Muscle of back (tissue), 13 donors: ENCODE measurements at places on chromosomes 16 and 17. TPM values are rescaled to one million over a fixed set of nuclear protein-coding genes. Genes with fewer than 3 reads are reported as not detected.

GRCh38 chr16:1771188-1771863, at the start of gene NME3:
NME3 (minus strand) TSS chr16:1771543; CDS start chr16:1771534, 9 bp downstream.
- DNase-seq, result peak; percentile 80

- no peak for DNase-seq
These were observed 677 bp downstream of the CBX1 start for GRCh38 chr17:48100591-48101011.

- no peak for DNase-seq
These were observed 198.1 kb downstream of the ENGASE start for GRCh38 chr17:79272666-79273219.

GRCh38 chr16:57380671-57381462, 8.6 kb downstream of the CX3CL1 start:
- DNase-seq, result no peak

DNA sequence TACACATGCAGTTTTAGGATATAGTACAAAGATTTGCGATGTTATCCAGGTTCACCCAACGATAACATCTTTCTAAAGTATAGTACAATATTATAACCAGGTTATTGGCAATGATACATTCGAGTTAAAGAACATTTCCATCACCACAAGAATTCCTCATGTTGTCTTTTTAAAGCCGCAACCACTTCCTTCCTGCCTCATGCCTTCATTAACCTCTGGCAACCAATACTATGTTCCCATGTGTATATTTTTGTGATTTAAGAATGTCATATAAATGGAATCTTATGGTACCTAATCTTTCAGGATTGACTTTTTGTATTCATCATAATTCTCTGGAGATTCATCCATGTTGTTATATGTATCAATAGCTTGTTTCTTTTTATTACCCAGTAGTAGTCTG, 1183.2 kb downstream of the CDH11 start:
- DNase-seq, result no peak

DNA sequence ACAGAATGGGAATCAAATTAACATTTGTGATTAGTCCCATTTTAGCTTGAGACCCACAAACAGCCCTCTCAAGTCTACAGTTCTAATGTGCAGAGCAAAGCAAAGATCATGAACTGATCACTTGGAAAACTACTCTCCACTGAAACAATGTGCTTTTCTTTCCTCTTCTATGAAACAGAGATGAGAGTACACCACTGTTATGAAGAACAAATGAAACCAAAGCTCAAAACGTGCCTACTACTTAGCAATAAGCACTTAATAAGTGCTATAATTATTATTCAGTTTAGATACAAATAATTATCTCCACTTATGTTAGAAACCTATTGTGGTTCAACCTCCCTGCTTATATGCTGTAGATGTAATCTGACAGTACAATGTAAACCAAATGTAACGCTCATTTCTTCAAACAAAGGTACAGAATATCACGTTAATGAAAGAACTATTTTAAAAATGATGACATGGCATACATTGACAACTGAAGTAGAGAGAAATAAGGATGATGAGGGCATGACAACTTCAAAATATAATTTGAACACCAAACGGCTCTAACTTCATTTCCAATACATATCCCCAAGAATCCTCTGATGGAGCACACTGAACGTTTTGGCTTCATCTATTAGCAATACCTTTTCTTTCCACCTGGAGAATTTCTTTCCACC, 2.0 kb downstream of the VPS35 start:
- no peak for DNase-seq

GRCh38 chr17:50139950-50140885, 10.3 kb upstream of the SAMD14 start:
- no peak for DNase-seq

DNA sequence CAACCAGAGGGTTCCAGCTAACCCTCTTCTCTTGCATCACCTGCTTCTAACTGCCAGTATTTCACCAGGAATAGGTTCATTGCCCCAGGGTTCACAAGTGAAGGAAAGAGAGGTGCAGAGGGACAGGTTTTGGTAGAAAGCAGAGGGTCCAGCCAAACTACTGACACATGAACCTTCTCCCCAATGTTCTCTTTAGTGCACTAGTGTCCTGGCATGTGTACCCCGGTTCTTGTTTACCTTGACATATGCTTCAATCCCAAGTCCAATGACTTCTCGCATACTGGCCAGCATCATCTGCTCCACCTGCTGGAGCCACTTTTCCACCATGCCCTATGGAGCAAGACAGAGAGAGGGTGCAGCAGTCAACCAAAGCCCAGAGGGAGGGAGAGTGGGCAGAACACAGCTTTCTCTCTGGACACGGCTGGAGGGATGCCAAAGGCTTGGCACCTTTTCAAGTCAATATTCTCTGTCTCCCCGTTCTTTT, 90.6 kb downstream of the DNAH3 start:
- DNase-seq, result no peak

GRCh38 chr16:21610006-21610544, 10.7 kb downstream of the METTL9 start:
- DNase-seq, result no peak

The NKD1 gene
- polyA plus RNA-seq, result 4.2 TPM

The NOD2 gene
- polyA plus RNA-seq, result 1.2 TPM

GRCh38 chr17:60247836-60248461, 98.2 kb downstream of the CA4 start:
- DNase-seq, result no peak

- no peak for DNase-seq
These were observed 17.9 kb upstream of the AKAP1 start for GRCh38 chr17:57067162-57067561.

DNA sequence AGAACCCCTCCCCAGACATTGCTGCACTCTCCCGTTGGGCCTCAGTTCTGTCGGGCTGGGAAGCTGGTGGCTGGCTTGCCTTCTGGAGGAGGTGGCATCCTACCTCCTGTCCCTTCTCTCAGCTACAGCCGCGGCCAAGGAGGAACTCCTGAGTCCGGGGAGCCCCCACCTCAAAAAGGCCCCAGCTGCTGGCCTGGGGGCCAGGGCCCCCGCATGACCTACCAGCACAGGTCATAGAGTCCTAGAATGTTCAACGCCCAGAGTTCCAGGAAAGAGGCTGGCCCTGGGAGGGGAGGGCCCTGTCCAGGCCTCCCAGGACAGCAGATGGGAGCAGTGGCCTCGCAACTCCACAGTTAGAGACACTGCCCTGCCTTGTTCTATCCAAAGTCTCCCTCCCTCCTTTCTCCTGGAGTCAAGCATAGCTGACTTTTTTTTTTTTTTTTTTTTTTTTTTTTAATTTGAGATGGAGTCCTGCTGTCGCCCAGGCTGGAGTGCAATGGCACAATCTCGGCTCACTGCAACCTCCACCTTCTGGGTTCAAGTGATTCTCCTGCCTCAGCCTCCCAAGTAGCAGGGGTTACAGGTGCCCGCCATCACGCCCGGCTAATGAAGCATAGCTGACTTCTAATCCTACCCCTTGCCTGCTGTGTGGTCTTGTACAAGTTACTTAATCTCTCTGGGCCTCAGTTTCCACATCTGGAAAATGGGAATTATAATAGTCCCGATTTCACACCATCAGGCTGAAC, 7.1 kb downstream of the CARHSP1 start:
- DNase-seq, result peak; percentile 62

DNA sequence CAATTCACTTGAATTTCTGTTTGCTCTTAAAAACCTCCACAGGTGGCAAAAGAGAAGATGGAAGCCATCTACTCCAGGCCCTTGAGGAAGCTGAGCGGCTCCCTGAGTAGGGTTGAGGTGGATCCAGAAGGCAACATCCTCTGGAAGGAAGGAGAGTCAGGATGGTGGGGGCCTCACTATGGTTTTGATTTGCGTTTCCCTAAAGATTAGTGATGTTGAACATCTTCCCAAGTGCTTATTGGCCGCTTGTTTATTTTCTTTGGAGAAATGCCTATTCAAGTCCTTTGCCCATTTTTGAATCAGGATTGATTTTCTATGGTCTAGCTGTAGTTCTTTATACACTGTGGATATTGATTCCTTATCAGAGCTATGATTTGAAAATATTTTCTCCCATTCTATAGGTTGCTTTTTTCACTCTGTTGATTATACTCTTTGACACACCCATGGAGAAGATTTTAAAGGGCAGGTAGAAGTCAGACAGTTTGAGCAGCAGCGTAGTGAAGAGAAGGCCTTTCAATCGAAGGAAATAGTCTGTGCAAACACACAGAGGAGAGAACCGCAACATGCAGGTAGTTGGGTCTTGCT, 58.6 kb downstream of the WSB1 start:
- peak; percentile 57 for DNase-seq

DNA sequence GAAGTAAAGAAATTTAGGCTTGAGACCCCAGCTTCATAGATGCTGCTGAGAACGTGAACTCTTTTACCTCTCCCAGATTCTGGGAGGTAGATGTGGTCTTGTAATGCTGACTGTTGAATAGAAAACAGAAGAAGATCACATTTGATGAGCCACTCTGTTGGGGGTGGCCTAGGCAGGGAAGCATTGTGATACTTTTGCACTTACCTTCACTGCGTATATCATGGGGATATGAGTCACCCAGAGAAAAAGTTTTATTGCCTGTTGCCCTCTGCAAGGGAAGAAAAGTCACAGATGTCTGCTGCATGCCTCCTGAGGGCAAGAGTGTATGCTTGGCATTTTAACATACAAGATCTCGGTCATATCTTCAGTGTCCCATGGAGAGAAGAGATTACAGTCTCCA, 365.4 kb downstream of the SNX29 start:
- DNase-seq, result no peak

The COPZ2 gene
- polyA plus RNA-seq, result 43.1 TPM

- DNase-seq, result no peak
These were observed 19.6 kb upstream of the EFCAB13 start for GRCh38 chr17:47304186-47304585.

DNA sequence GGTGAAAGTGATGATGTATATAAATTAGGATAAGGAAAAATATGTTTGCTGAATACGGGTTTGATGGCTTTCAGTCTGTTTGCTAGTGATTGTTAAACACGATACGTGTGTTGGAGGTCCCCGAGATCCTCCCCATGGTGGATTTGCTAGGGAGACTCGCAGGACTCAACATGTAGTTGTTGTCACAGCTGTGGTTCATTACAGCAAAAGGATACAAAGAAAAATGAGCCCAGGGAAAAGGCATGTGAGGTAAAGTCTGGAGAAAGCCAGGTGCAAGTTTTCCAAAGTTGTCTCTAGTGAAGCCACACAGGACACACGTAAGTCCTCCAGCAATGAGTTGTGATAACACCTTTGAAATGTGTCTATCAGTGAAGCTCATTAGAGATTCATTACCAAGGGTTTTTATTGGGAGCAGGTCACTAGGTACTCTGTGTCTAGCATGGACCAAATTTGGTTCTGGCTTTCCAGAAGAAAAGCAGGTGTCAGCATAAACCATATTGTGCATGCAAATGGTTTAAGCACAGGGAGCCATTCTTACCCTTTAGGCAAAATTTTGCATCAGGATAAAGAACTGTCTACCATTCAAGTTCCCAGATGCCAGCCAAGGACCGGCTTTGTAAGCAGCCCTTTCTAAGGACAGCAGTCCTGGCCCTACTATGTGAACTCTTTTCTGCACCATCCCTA, 215.2 kb upstream of the WSCD1 start:
- no peak for DNase-seq

GRCh38 chr17:80339731-80340456, 75.1 kb upstream of the ENDOV start:
- no peak for DNase-seq

- peak; percentile 91 for DNase-seq
These were observed 73.9 kb downstream of the SPAG9 start for GRCh38 chr17:51046514-51047384.

DNA sequence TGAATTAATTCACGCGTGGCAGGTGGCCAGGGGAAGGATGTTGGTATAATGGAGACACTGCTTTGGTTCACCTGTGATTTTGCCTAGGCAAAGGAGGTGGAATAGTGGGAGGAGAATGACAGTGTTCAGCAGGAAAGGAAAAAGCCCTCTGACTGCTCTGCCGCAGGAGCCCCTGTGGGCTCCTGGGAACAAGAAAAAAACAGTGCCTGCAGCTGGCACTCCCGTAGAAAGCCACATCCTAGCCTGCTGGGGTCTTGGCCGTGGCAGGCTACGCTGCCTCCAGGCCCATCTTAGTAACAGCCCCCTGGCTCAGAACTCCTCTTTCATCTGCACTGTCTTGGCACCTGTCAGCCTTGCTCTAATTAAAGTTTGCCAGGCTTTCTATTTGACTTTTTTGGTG, 20.6 kb downstream of the ADORA2B start:
- DNase-seq, result no peak

The EVPLL gene
- polyA plus RNA-seq, result not detected

DNA sequence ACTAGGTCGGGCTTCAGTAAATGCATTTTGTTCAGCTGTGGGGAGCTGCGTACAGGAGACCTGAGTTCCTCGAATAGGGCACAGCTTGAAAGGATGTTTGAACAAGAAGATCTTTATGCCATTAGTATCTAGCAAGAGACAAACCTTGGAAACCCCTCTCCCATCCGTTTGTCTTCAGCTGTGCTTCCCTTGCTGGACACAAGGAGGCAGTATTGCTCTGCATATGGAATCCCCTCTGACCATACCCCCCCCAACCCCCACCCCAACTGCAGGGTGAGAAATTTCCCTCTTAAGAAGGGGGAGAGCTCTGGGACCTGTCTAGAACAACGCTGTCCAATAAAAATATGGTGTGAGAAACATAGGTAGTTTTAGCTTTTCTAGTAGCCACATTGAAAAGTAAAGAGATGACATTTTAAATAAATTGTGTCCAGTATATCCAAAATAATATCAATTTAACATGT, 1.6 kb downstream of the MRM1 start:
- DNase-seq, result peak; percentile 49

- no peak for DNase-seq
These were observed 624.4 kb upstream of the C16orf82 start for GRCh38 chr16:26442321-26442720.

The ABCC11 gene
- polyA plus RNA-seq, result 0.20 TPM
